ENCODE measurements at places on chromosomes 1 and 21. TPM values are rescaled to one million over a fixed set of nuclear protein-coding genes. Genes with fewer than 3 reads are reported as not detected.

GRCh38 chr1:58782178-58783089 lies 1.4 kb downstream of the JUN start:
- peak; percentile 65 for DNase-seq
- H3K4me1 ChIP-seq = peaks cover 21% of the 10 kb centered on the region
- peaks cover 29% of the 10 kb centered on the region for H3K36me3 ChIP-seq
- H3K27ac ChIP-seq = peak overlapping the region; percentile 93

GRCh38 chr1:177591155-177591554 lies 378.7 kb downstream of the SEC16B start:
- no peaks in the 10 kb centered on the region for H3K36me3 ChIP-seq
- no peaks in the 10 kb centered on the region for H3K27me3 ChIP-seq
- DNase-seq = no peak
- no peak overlapping the region for H3K27ac ChIP-seq

The ADORA3 gene
- not detected for total RNA-seq

GRCh38 chr1:2250721-2251281 lies 22.7 kb downstream of the SKI start:
- no peak overlapping the region for H3K27ac ChIP-seq
- no peaks in the 10 kb centered on the region for H3K27me3 ChIP-seq
- H3K4me1 ChIP-seq = peaks cover 12% of the 10 kb centered on the region
- no peak for DNase-seq
- peaks cover 46% of the 10 kb centered on the region for H3K36me3 ChIP-seq
- no peak overlapping the region for H3K4me3 ChIP-seq

The CA6 gene
- total RNA-seq = 0.41 TPM

The PRDM16 gene
- not detected for total RNA-seq

GRCh38 chr1:204426474-204426873 lies 14.9 kb upstream of the PPP1R15B start:
- peaks cover 8% of the 10 kb centered on the region for H3K4me1 ChIP-seq
- no peaks in the 10 kb centered on the region for H3K27me3 ChIP-seq
- no peak for DNase-seq
- H3K36me3 ChIP-seq = peaks cover 25% of the 10 kb centered on the region

DNA sequence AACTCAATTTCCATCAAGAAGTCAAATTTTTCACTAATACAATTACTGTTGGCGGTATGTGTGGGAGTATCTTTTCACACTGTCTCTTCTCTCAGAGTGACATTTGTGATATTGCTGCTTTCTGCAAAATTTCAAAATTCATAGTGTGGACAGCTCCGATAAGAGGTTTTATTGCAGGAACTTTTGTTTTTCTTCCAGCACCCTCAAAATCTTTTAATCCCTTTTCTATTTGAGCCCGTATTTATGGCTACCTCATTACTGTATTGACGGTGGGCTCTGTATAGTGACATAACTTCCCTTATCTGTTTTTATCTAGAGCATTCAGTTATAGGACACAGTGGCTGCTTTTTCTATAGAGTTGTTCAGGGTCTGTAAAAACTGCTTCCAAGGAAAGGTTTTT lies 794.4 kb upstream of the TMPRSS15 start:
- no peaks in the 10 kb centered on the region for H3K27me3 ChIP-seq
- no peak overlapping the region for H3K4me3 ChIP-seq
- no peaks in the 10 kb centered on the region for H3K36me3 ChIP-seq
- no peaks in the 10 kb centered on the region for H3K4me1 ChIP-seq
- no peak overlapping the region for H3K27ac ChIP-seq

The DCDC2B gene
- not detected for total RNA-seq

The KIF21B gene
- total RNA-seq = 50.4 TPM

The LAX1 gene
- 14.2 TPM for total RNA-seq

The FAM131C gene
- total RNA-seq = 1.4 TPM

DNA sequence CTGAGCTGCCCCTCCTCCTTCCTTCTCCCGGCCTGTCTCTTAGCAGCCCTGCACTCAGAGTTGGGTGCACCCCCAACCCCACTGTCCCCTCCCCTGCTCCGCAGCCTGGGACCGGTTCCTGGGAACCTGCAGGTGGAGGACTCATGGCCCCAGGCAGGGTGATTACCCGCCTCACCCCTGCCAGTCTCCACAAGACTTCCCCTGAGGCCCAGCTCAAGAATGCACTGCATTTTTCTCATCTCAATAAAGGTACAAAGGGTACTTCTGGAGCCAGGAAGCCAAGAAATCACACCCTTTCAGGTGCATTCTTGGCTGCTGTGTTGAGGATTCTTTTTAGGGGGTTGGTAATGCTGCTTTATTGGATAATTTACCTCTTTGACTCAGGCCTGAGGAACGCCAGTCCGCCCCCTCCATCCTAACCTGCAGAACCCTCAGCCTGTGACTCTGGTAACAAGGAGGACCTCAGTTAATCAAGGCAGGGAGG lies 126.3 kb upstream of the TMPRSS2 start:
- H3K4me3 ChIP-seq = no peak overlapping the region
- no peak for DNase-seq
- no peaks in the 10 kb centered on the region for H3K4me1 ChIP-seq
- no peak overlapping the region for H3K27ac ChIP-seq

GRCh38 chr1:225754940-225755641 lies 22.5 kb upstream of the SRP9 start:
- peaks cover 3% of the 10 kb centered on the region for H3K27me3 ChIP-seq
- no peak for DNase-seq
- H3K36me3 ChIP-seq = no peaks in the 10 kb centered on the region
- no peaks in the 10 kb centered on the region for H3K4me1 ChIP-seq
- no peak overlapping the region for H3K4me3 ChIP-seq
- no peak overlapping the region for H3K27ac ChIP-seq

The NLRP3 gene
- total RNA-seq = 0.09 TPM

DNA sequence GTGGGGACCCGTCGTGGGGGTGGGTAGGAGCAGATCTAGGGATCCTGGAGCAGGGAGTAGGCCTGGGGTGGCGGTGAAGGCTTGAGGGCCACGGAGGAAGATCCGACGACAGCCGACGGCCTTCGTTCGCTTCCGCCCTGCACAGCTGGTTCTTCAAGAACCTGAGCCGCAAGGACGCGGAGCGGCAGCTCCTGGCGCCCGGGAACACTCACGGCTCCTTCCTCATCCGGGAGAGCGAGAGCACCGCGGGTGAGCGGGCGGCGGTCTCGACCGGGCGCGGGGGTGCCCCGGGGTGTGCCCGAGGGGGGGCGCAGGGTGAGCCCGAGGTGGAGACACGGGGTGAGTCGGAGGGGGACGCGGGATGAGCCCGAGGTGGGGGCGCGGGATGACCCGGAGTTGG lies 16.5 kb upstream of the HDAC1 start:
- peaks cover 41% of the 10 kb centered on the region for H3K4me1 ChIP-seq
- no peak for DNase-seq
- H3K4me3 ChIP-seq = no peak overlapping the region
- no peaks in the 10 kb centered on the region for H3K27me3 ChIP-seq
- peaks cover 85% of the 10 kb centered on the region for H3K36me3 ChIP-seq

GRCh38 chr1:81708250-81708649 lies 92.5 kb upstream of the ADGRL2 start:
- DNase-seq = no peak
- H3K27ac ChIP-seq = no peak overlapping the region
- H3K4me3 ChIP-seq = no peak overlapping the region
- H3K36me3 ChIP-seq = no peaks in the 10 kb centered on the region
- H3K4me1 ChIP-seq = no peaks in the 10 kb centered on the region

DNA sequence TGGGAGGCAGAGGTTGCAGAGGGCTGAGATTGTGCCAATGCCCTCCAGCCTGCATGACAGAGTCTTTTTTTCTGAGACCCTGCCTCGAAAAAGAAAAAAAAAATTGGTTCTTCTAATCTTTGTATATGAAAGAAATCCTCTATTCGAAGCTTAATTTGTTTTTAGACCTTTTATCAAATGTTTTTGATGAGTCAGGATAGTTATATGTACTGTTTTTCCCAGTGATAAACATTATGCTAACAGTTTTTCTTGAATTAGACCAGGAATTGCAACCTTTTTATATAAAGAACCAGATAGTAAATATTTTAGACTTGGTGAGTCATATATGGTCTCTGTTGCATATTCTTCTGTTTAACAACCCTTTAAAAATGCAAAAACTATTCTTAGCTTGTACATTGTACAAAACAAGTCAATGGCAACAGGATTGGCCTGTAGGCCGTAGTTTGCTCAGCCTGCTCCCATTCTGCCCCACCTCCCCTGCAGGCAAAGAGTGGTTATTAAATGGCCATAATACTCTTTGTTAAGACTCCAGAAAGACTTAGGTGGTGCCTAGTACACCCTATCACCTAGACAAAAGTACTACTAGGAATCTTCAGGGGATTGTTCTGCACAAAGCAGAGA lies 45.2 kb downstream of the LYST start:
- DNase-seq = no peak
- H3K27ac ChIP-seq = no peak overlapping the region
- no peaks in the 10 kb centered on the region for H3K27me3 ChIP-seq

The LHX4 gene
- not detected for total RNA-seq

- H3K27me3 ChIP-seq = no peaks in the 10 kb centered on the region
- H3K4me3 ChIP-seq = no peak overlapping the region
- no peak overlapping the region for H3K27ac ChIP-seq
- H3K4me1 ChIP-seq = no peaks in the 10 kb centered on the region
- no peak for DNase-seq
Measured at GRCh38 chr1:246946366-246946765, 14.6 kb upstream of the AHCTF1 start.

The CYP4B1 gene
- not detected for total RNA-seq

GRCh38 chr1:209102120-209102519 lies 481.4 kb upstream of the CAMK1G start:
- H3K4me1 ChIP-seq = no peaks in the 10 kb centered on the region
- DNase-seq = no peak
- no peaks in the 10 kb centered on the region for H3K27me3 ChIP-seq
- H3K4me3 ChIP-seq = no peak overlapping the region

DNA sequence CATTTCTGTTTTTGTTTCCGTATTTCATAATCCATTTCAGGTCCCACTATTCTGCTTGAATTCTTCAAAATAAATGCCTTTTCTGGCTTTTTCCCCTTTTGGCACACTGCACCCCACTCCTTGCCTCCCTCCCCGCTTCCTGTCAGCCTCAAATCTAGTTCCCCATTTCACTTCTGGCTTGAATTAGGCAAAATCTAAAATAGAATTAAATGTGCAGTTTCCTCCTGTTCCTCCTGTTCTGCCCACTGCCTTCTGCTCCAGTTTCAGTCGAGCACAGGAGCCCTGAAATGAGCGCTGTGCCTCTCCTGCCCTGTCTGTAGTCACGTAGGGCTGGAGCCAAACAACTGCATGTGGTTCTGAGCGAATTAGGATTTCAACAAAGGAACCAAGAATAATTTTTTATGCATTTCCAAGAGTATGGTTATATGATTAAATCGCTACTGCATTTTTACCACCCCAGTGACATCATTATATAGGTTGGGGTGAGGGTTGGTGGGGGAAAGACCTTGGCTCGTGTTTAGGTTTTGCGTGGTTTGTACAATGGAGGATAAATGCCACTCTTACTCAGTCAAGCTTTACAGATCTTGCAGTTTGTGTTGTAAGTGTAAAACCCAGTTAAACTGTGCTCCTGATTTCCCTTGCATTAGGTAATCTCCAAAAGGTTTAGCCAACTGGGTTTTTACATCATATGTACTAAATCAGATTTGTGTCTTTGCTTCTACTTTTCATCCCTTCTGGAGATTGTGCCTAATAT lies 114.9 kb downstream of the VPS13D start:
- no peaks in the 10 kb centered on the region for H3K27me3 ChIP-seq
- peak overlapping the region; percentile 88 for H3K27ac ChIP-seq
- H3K4me1 ChIP-seq = peaks cover 53% of the 10 kb centered on the region
- H3K36me3 ChIP-seq = peaks cover 68% of the 10 kb centered on the region
- DNase-seq = no peak

- no peaks in the 10 kb centered on the region for H3K36me3 ChIP-seq
- DNase-seq = no peak
- H3K27ac ChIP-seq = no peak overlapping the region
- H3K4me3 ChIP-seq = no peak overlapping the region
- no peaks in the 10 kb centered on the region for H3K27me3 ChIP-seq
Measured at GRCh38 chr1:245301162-245301580, 146.4 kb downstream of the KIF26B start.

The GPA33 gene
- total RNA-seq = not detected

The DCST1 gene
- total RNA-seq = not detected

DNA sequence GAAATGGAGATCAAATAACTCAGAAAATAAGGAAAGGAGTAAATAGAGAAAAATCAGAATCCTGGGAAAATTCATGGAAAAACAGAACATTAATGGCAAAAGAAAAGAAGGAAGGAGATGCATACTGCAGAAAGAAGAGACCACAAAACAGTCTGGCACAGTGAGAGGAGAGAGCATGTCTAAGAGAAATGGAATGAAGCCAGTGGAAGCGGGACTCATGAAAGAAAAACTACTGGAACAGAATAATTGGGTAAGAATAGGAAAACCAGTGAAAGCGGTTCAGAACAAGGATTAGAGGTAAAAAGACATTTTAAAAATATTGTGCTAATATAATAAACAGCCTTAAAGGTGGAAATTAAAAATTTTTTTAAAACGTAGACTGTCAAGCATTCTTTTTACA lies 93.6 kb upstream of the GREM2 start:
- H3K36me3 ChIP-seq = no peaks in the 10 kb centered on the region
- no peak overlapping the region for H3K27ac ChIP-seq
- no peaks in the 10 kb centered on the region for H3K27me3 ChIP-seq
- no peak for DNase-seq
- no peak overlapping the region for H3K4me3 ChIP-seq

The SEC16B gene
- not detected for total RNA-seq

The NHLH1 gene
- 0.32 TPM for total RNA-seq

DNA sequence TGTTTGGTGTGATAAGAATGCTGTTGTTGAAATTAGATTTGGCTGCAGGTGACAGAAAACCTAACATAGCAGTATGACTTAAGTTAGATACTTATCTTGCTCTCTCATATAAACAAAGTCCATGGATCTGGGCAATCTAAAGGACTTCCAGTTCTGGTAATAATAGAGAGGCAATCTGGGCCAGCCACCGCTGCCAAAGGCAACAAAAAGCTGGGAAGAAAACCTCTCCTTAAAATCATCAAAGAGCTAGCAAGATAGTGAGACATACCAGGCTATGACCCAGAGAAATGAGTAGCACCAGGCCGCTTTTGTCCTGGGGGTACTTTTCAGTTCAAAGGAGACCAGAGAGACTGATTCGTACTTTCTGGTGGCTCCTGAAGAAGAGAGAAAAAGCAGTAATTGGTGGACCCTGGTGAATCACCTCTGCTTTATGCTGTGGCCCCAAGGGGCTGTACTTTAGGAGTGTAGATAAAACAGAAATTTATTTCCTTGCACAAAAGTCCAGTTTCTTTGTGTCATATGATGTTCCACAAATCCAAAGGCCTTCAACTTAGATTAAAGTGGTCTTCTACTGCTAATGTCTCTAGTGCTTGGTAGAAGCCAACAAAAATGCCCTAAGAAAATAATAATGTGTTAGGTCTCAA lies 125.4 kb downstream of the TBX19 start:
- no peaks in the 10 kb centered on the region for H3K27me3 ChIP-seq
- no peak for DNase-seq
- no peak overlapping the region for H3K4me3 ChIP-seq
- peaks cover 49% of the 10 kb centered on the region for H3K4me1 ChIP-seq

The UTS2 gene
- total RNA-seq = not detected

DNA sequence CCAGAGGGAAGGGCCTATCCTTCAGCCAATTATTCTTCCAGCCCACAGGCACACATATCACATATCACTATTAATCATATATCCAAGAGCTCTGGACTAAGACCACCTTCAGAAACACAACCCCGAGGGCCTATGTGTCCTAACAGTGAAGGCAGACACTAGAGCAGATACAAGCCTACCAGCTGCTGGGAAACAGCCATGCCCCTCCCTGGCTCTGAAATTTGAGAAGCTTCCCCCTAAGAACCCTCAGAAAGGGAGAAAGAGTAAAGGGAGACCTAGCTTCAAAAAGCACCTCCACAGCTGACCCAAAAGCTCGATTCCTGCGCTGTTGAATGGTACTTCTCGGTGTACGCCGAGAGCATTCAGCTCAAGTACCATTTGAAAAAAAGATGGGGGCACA lies 17.4 kb downstream of the CNN3 start:
- H3K27ac ChIP-seq = no peak overlapping the region
- no peaks in the 10 kb centered on the region for H3K4me1 ChIP-seq
- H3K27me3 ChIP-seq = peaks cover 12% of the 10 kb centered on the region
- no peak overlapping the region for H3K4me3 ChIP-seq

Measured in activated T-helper 2 cell treated with anti-CD3 and anti-CD28 coated beads, Interferon-gamma antibody, Interleukin-2, Interleukin-4, amounts not matched to agents 10 μg/mL and 5 μg/mL and 100 μg/mL, durations not matched to agents 14 hours and 24 hours and 36 hours (primary cell).